ENCODE measurements at places on chromosomes 16 and 17. TPM values are rescaled to one million over a fixed set of nuclear protein-coding genes. Genes with fewer than 3 reads are reported as not detected.

Gene ANTKMT
- total RNA-seq, result 54.9 TPM

Gene KRTAP2-2
- not detected for total RNA-seq

Gene MGRN1
- total RNA-seq, result 8.4 TPM

- DNase-seq, result peak; percentile 84
These were observed 26.3 kb downstream of the GINS3 start for GRCh38 chr16:58418601-58419000.

- peak; percentile 94 for DNase-seq
These were observed 1.7 kb downstream of the HS3ST3B1 start for GRCh38 chr17:14302431-14303099.

GRCh38 chr17:60327134-60327900 is 64.6 kb downstream of the USP32 start:
- no peak for DNase-seq

GRCh38 chr16:67150833-67151396 is at the start of gene B3GNT9:
Gene B3GNT9 (minus strand): TSS chr16:67150998. CDS start chr16:67150485, 513 bp downstream.
- peak; percentile 78 for DNase-seq

DNA sequence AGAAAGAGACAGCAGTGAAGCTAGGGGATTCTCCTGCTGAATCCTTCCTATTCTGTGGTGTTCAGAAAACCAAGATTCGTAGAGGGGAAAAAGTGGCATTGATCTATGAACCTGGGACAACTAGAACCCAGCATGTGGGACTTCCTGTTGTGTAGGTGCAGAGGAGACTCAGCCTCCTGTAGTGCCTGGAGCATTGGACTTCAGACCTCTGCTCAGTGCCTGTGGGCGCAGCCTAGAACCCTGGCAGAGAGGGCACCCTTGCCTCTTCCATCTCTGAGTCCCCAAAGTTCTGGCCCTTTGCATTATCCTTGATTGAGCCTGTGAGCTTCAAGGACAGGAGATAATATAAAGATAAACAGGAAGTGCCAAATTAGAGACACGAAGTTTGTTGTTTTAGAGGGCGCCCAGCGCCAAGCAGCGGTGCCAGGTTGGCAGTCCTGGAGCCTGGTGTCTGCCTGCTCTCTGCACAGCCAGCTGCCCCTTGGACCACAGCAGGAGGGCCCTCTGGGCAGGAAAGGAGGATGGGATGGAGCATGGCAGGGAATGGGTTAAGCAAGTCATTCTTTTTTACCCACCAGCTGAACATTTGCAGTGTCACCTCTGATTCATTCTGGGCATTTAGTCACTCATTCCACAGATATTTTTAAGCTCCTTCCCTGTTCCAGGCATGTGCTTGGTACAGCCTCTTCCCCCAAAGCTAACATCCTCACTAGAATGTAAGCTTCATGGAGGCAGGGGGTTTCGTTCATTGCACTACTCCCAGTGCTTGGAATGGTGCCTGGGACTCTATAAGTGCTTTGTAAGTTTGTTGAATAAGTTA is 11.9 kb upstream of the SP6 start:
- DNase-seq, result peak; percentile 69

GRCh38 chr17:35117984-35118383 is 1.7 kb downstream of the RAD51D start:
- DNase-seq, result peak; percentile 35

DNA sequence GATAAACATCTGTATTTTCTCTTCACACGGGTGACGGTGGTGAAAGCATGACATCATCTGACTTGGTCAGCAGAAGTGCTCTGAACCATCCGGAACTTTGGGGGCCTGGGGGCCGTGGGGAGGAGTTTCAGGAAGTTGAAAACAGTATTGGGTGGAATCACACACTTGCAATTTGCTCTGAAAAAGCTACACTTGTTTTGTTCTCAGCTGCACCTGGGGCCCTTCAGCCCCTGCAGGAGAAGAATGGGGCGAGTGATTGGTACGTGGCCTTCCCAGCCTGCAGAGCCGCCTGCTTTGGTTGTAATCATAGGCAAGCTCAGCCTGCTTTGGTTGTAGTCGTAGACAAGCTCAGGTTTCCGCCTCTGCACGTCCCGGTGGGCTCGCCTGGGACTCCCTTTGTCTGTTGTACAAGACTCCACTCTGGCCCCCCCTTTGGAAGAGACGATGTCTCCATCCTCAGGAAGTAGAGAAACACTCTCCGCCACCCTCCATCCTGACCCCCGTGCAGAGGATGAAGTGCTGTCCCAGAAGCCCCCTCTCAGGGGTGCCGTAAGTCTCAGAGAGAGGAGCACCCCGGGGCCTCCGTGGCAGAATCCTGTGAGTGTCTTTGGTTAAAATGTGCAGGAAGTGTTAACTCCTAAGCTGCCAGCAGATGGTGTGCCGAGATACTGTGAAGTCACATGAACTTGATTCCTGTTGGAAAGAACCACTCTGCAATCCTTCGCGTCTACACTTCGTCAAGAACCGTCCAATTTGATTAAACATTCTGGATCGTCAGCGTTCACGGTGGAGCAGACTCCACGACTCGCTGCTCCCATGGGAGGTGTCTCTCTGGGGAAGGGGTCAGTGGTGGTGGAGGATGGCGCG is 5.4 kb downstream of the BANP start:
- DNase-seq, result no peak

Data from Daoy (cell line).